Stimulated activated naive CD8-positive, alpha-beta T cell treated with anti-CD3 and anti-CD28 coated beads, Interleukin-15, amount 100 ng/mL, for 72 hours (primary cell): ENCODE measurements at places on chromosomes 1 and 21.

GRCh38 chr1:12376236-12377045 is 146.6 kb downstream of the VPS13D start:
- DNase-seq = no peak

DNA sequence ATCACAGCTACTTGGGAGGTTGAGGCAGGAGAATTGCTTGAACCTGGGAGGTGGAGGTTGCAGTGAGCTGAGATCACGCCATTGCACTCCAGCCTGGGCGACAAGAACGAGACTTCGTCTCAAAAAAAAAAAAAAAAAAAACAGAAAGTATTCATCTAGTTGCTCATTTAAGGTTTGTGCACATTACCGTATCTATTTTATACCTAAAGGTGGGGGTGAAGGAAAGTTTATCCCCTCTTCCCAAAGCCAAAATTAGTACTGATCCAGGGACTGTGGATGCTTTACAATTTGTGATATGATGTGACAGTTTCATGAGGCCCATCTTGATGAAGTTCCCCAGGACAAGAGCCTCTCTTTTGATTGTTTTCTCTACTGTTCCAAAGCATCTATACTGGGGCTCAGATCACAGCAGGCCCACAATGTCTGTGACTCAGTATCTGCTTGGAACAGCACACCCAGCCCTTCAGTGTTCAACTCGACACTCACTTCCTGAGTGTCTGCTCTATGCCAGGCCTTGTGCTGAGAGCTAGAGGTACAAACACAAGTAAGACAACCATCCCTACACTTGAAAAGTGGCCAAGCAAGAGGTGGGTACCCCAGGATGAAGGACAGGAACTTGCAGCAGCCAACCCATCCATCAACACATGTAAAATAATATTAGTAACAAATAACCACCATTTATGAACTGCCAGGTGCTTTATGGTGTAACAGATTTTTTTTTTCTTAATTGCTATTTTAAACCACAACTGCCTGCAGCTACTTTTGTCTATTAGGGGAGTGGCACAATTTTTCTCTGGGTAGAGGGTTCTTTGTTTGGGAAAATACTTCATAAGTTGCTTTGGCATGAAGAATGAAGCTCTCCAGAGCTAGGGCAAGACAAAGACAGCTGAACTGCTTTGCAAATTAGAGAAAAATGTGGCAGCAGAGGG is 29.0 kb upstream of the KHDRBS1 start:
- peak; percentile 34 for DNase-seq

- DNase-seq = no peak
These were observed 145.2 kb upstream of the SPATA6 start for GRCh38 chr1:48617252-48617651.

DNA sequence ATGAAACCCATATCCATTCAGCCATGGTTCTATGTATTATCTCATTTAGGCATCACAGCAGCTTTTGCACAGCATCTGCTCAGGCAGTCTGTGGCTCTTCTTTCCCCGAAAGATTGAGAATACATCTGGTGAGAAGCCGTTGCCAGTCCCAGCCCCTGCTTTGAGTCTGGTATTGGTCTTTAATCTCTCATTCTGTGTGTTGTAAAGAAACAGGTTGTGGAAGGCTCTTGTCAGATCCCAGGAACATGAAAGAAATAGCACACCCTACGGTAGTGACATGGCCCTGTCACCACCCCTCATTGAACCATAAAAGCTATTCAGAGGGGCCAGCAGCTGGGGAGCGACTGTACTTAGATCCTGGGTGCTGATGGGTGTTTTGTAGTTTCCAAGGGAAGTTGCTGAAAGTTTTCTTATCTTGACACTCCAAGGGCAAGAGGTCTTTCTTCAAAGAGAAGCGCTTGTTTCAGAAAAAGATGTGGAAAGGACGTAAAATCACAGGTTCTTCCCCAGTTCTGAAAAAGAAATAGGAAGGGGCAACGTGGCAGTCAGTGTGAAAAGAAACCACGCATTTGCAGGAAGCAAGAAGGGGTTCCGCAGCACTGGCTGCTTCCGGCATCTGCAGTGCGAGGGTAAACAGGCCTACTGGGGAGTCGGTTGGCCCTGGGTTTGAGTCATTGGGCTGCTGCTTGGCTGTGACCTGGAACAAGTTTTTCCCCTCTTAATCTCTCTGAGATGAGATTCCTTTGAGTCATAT is 145.0 kb downstream of the DHRS3 start:
- peak; percentile 70 for DNase-seq
